Dermis blood vessel endothelial cell (primary cell): ENCODE measurements at places on chromosomes 1 and 21. TPM values are rescaled to one million over a fixed set of nuclear protein-coding genes. Genes with fewer than 3 reads are reported as not detected.

Gene CRYZ
- 33.3 and 33.4 TPM in 2 replicates for total RNA-seq

Gene MPZ
- total RNA-seq = 0.68 and 1.0 TPM in 2 replicates

Gene ATP1A2
- not detected in 2 replicates for total RNA-seq

Gene ZNF593OS
- not detected in 2 replicates for total RNA-seq
